ENCODE measurements at places on chromosomes 5 and 9.

DNA sequence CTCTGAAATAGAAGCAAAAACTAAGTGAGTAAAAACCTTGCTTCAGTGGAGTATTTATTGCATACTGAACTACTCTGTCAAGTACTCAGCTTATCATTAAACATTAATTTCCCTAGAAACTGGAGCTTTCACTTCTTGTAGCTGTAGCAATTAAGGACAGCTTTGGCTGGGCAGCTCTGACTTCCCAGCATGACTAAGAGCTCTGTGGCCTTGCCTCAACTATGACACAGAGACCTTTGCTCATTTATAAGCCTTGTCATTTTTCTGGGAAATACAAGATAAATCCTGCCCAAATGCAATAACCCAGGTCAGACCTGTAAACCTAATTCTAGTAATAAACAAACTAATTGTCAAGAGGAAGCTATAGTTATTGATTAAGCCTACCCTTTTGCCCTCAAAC lies 65.4 kb upstream of the STK32A start:
- no peak for DNase-seq

DNA sequence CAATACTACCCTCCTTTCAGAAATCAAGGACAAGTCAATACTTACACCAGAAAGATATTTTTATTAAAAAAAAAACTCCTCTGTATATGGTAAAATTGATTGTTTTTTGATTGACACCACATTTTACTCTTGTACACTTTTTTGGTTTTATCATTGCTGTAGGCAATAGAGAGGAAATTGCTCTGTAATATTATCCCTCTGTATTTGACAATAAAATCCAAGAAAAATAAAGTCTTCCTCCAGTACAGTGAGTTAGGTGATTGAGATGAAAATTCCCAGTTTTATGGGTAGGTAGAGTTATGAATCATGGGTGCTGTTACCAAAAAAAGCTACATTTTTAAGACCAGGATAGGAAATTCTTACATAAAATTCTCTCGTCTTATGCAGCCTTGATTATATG lies 22.6 kb upstream of the CCDC192 start:
- DNase-seq: no peak

- DNase-seq: no peak
These were observed 129.8 kb downstream of the MACROH2A1 start for GRCh38 chr5:135269199-135269598.

GRCh38 chr9:92716557-92716956 lies 46.6 kb upstream of the IPPK start:
- DNase-seq: peak; percentile 64

DNA sequence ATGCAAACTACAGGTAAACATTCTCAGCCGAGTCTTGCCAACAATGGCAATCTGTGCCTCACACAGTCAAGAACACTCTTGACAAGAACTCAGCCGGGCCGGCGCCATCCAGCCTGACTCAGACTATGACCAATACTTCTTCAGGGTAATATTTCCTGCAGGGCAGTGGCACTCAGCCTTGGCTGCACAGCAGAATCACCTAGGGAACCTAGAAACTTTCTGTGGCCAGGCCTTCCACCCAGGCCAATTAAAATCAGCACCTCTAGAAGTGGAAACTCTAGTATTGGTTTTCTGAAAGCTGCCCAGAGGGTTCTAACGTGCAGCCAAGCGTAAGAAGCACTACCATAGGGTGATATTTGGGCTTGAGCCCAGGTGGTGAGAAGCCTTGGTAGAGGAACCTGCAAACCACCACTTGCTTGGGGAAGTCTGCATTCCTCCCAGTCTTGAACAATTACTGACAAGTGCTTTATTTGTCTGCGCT lies 120.6 kb downstream of the TTLL11 start:
- DNase-seq: no peak

DNA sequence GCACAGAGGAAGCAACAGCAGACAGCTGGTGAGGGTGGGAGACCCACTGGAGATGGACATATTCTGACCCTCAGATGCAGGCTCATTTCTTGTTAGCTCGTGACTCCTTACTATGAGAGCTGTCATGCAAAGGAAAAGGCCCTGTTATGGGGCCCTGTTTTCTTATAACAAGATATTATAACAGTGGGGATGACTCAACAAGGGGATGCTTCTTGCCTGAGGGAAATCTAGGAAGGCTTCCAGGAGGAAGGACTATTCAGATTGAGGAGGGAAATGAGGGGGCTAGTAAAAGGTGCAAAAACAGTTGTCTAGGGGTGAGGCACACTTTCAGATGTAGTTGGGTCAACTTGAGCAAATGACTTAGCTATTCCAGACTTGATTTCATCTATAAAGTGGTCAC lies 83.0 kb downstream of the DAB2IP start:
- no peak for DNase-seq

DNA sequence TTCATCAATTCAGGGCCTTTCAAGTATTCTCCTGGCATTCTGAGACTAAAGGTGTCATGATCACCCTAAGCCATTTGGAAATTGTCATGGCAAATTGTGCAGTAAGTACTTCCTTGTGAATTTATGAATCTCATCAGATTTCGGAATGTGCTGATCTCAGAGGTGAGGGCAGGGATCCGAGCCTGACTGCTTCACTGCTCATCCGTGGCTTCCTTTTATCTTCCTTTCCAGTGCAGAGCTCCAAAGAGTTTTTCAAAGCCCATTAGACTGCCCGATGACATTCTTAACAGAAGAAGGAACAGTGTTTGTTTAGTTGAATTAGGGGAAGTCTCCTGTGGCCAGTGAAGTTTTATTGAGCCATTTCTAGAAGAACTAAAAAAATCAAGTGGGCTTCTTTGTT lies 182.8 kb upstream of the GDNF start:
- no peak for DNase-seq

DNA sequence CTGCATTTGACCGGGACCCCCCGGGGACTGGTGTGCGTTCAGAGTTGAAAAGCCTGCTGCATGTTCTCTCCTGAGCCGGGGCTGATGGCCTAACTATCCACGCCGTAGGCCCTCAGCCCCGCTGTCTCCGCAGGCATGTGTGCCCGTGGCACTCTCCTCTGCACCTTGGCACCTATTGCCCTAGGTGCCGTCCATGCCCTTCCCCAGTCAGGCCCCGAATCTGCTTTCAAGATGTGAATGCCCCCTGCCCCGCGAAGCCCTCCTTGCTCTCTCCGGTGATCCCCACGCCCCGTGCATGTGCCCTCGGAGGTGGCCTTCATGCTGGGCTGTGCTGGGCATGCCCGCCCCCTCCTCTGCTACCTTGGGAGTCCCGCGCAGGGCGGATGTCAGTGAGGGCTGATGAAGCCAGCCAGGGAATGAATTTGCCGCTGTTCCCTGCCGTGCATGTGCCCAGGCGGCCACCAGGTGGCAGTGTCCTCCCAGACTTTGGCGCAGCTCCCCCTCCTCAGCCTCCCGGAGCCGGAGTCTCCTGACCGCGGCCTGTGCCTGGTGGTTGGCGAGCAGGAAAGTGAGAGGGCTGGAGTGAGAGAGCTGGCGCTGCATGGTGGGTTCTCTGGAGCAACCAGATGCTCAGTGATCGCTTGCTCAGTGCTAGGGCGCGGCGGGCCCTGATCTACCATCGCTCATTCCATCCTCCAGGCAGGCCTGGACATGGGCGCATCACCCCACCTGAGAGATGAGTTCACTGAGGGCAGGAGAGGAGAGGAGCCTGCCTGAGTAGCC lies 112.9 kb upstream of the LMX1B start:
- DNase-seq: no peak

DNA sequence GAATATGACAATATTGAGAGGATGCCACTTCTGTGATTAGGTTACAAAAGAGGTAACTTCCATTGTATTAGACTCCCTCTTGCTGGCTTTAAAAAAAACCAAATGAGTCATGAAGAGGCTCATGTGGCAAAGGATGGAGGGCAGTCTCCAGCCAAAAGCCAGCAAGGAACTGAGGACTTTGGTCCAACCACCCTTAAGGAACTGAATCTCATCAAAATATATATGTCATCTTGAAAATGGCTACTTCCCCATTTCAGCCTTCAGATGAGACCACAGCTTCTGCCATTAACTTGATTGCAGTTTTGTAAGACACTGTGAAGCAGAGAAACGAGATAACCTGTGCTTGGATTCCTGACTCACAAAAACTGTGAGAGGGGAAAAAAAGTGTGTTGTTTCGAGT lies 15.5 kb upstream of the TRIM32 start:
- no peak for DNase-seq

DNA sequence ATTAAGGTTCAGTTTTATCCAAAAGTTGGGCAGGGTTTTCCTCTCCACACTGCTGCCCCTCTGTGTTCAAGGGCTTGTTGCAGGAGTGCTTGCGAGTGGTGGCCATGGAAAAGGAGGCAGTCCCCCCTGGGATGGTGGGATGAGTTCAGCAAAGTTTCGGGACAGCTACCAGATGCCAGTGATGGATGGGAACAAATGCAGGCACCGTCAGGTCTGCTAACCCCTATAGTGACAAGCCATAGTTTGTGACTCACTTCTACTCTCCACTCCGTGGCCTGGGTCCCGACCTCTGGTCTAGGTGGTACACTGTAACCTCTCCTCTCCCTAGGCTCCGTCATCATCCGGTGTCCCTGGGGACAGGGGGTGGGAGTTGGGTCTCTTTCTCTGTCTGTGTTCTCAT lies 3.8 kb upstream of the RNF14 start:
- no peak for DNase-seq

- no peak for DNase-seq
These were observed 19.3 kb downstream of the ABHD17B start for GRCh38 chr9:71891557-71892189.

GRCh38 chr5:177103523-177104253 lies 17.0 kb downstream of the FGFR4 start:
- DNase-seq: no peak

All from left lobe of liver (tissue), 2 donors.